ENCODE measurements at places on chromosomes 5 and 9.
A peak's percentile ranks its signal among the peaks of the same experiment; 100 is the strongest.

GRCh38 chr9:123326662-123327093, 29.3 kb upstream of the CRB2 start:
- DNase-seq = no peak

DNA sequence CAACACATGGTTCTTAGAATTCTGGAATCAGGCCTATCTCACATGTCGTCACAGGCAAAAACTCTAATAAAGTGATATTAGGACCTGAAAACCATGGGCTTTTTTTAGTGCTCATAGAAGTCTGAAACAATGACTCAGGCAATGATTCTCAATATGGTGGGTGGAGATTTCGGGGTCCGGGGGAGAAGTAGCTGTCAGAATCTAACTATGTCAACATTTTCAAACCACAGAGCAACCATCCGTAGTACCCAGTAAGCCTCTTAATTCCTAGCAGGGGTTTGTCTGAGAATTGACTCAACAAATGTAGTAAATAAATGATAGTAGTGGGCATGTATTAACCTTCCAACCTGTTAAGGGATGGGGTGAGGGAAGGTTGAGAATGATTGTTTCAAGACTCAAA, 2.6 kb downstream of the AMACR start:
- peak; percentile 32 for DNase-seq

DNA sequence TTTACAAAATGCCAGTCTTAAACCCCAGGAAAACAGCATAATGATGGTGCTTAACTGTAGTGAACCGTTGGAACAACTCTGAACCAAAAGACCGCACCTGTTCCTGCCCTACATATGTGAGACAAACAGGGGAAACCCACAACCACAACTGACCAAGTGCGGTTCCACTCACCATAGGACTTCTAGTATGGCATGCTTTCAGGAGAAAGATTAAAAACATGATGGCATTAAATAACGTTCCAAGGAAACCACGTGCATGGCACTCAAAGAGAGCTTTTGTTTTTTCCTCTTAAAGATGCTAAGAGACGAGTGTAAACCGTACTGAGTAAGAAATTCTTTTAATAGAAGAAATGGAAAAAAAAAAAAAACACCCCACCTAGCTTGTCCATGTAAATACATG, 119.8 kb downstream of the SSBP2 start:
- DNase-seq = peak; percentile 36

GRCh38 chr5:5481206-5481605, 58.7 kb downstream of the ICE1 start:
- no peak for DNase-seq

DNA sequence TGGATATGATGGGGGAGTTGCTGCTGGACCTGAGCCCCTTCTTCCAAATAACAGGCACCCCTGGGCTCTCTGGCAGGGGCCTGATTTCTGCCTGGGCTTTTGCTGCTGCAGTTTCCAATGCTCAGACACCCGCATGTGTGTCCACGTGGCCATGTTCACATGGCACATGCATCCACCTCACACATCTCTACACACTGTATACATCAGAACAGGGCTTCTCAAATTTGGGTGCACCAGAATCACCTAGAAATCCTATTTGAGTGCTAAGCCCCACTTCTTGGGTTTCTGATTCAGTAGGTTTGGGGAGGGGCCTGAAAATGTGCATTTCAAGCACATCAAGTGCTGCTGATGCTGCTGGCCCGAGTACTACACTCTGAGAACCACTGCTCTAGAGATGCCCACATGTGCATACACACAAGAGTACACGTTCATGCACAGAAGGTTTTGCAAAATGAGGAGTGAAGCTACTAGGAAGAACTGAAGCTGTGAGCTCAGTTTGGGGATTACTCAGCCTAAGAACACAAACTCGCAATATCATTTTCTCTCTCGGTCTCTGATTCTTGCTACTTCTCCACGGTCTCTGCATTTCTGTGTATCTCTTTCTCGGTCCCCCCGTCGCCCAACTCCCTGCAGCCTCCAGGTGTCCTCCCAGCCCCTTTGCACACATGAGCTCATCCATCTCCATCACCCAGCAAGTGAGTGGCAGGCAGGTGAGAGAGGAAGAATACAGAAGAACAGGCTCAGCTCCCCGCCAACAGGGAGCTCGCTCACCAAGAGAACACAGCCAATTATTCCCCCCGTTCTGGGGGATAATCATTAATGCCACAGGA, 97.0 kb downstream of the PCDH1 start:
- DNase-seq = no peak

GRCh38 chr5:148844433-148845280, 18.2 kb downstream of the ADRB2 start:
- no peak for DNase-seq

DNA sequence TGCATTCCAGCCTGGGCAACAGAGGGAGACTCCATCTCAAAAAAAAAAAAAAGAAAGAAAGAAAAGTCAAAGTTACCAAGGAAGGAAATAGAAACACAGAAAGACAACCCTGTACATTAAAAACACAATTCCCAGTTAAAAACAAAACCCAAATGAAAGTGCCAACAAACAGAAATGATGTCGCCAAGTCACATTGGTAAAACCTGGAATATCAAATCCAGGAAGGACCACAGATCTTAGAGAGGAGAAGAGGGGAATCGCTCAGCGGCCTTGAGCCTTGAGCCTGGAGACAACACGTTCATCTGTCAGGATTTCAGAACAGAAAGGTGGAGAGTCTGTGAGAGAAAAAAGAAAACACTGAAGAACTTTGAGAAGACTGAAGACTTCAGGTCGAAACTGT, 1.2 kb upstream of the ZDHHC11 start:
- no peak for DNase-seq

DNA sequence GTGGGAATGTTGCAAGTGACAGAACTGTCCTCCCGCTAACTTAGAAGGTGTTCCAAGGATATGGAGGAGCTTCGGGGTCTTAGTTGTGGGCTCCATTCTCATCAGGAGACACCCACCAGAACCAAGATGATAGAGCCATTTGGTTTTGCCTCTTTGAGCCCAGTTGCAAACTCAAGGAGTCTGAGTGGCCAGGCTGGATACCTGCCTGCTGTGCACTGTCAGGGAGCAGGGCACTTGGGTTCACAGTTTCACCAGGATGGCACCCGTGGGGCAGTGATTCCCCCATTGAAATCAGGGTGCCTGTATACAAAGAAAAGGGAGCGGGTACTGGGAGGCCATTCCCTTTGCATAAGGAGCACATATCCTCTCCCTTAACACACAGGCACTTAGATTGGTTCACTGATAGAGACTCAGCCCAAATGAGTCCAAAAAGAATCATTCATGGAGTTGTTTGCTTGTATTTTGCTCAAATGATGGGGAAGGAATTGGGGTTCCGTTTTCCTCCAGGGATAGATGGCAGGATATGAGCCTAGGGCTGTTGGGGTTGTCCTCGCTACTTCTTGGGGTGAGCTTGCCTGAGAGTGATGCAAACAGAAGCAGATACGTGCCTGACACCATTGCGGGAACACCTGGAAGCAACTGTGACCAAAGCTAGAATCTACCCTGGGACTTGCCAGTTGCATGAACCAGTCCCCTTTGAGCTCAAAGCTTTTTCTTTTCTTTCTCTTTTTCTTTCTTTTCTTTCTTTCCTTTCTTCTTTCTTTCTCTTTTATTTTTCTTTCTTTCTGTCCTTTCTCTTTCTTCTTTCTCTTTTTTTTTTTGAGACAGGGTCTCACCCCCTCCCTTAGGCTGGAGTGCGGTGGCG, 1.3 kb upstream of the PRR7 start:
- no peak for DNase-seq

DNA sequence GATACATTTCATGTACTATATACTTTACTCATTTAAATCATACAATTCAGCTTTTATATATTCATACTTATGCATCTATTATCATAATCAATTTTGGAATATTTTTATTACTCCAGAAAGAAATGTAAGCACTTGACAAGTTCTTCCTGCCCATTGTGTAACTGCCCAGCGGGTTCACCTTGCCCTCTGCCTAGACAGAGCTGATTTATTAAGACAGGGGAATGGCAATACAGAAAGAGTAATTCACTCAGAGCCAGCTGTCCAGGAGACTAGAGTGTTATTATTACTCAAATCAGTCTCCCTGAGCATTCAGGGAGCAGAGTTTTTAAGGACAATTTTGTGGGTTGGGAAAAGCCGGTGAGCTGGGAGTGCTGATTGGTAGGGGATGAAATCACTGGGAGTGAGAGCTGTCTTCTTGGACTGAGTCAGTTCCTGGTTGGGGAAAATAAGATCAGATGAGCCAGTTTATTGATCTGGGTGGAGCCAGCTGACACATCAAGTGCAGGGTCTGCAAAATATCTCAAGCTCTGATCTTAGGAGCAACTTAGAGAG, 16.1 kb upstream of the SPIN1 start:
- DNase-seq = no peak

- no peak for DNase-seq
Measured at GRCh38 chr5:5360941-5361520, 61.4 kb upstream of the ICE1 start.

- no peak for DNase-seq
Measured at GRCh38 chr5:132296412-132297016, 2.3 kb downstream of the SLC22A4 start.

DNA sequence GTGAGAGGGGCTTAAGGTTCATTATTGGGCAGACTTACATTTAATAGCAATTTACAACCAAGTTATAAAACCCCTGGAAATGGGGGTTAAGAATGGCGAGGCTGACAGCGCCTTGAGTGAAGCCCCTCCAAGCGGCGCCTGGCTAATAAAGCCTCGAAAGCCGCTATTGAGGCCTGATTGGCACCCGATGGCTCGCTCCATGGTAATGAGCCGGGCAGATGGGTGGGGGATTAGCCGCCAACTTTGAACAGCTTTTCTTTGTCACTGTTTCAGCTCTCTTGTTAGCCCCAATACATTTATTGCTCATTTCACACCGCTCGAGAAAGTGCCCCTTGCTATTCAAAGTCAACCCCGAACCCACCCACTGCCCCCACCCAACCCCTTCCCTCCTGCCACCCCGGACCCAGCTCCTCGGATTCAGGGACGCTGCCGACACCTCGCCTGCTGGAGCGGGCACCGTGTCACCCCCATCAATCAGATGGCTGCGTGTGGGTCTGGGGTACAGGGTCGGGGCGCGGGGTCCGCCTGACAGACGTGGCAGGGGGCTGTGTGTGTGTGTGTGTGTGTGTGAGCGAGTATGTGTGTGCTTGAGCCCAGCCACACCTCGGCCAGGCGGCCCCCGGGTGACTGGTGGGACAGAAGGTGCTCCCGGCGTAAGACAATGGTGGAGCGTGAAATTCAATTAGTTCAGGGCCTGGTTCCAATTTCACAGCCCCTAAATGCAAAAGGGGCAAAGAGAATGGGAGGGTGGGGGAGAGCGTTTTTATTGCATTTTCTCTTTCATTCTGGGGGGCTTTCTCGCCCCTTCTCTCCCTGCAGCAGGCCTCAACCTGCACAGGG, 34.2 kb downstream of the ASS1 start:
- DNase-seq = no peak

- DNase-seq = peak; percentile 39
Measured at GRCh38 chr5:142826741-142827492, 56.7 kb downstream of the ARHGAP26 start.

DNA sequence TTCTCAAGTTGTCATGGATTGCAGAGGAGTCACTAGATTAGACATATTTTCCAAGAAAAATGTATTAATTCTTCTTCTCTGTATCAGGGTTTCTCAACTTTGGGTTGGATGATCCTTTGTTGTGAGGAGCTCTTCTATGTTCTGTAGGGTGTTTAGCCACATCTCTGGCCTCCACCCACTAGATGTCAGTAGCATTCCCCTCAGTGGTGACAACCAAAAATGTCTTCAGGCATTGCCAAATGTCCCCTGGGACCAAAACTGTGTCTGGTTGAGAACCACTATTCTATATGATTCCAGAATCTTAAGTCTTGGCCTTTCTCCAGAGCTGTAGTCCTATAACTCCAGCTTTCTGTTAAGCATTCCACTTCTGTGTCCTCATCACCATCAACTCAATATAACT, 220.9 kb downstream of the KIAA0825 start:
- no peak for DNase-seq

DNA sequence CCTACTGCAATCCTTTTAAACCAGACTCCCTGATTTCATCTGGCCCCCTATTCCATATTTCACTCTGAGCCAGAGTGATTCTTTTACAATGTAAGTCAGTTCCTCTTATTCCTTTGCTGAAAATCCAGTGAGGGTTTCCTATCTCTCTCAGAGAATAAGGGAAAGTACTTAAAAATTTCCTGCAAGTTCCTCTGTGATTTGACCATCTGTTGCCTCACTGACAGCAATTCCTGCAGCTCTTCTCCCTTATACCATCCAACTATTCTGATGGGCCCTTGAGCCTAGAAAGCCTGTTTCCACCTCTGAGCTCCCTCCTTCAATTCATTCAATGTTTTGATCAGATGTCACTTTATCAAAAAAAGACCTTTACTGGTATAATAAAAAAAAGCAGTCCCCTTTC, 317.1 kb upstream of the CCNH start:
- DNase-seq = no peak

DNA sequence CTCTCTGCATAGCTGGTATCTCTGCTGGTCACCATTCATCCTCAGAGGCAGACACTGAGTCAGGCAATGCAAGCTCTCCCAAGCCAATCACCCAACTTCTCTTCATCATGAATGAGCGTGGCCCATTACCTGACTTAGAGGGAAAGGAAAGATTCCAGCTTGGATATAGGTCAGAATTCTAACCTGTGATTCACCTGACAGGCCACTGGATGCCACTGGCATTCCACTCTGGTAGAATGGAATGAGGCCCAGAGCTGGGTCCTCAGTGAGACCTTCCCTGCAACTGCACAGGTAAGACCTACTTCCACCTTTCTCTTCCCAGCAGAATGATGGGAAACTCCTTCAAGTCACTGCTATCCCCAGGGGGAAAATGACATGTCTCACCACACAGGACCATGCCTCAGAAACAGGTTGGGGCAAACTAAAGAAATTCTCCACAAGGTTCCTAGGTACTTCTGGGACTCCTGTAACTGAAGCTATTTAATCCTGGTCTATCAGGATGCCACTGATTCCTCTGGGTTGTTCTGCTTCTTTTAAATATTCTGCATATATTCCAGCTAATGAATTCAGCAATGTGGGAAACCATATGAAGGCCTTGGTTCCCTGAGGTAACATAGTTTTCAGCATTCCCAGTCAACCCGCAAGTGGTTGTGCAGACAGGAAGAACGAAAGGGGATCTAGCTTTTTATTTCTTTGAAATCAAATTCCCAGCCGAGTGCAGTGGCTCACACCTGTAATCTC, 62.0 kb downstream of the SUSD1 start:
- DNase-seq = no peak

DNA sequence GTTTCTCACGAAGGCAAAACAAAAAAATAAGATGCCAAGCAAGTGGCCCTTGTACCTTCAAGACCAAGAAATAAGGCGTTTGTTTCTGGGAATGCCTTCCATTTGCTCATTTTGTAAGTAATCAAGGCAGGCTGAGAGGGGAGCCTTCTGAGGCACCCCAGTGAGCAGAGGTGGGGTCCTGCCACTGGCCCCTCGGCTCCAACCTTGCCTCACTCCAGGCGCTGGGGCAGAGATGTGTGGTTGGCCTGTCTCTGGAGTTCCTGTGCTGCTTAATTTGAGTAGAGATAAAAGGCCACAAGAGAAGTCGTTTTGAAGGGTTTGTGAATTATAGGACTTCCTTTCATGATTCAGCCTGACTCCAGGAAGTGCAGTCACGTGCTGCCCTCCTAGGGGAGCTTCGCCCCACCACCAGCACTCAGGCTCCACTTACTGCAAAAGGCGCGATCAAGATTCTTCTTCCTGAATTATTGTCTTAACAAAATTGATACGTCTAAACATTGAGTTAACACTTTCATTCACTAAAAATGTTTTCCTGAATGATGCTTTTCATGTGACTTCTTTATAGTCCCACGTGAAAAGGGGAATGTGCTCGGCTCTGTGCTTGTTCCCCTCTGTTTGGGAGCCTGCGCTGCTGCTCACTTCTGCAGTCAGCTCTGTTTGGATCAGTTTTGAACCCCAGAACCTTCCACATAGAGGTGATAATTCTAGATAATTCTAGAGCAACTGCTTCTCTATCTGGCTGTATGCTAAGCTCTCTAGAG, 13.7 kb downstream of the SYK start:
- DNase-seq = no peak

Data from stimulated activated naive CD8-positive, alpha-beta T cell treated with anti-CD3 and anti-CD28 coated beads, Interleukin-15, amount 100 ng/mL, for 72 hours (primary cell).